Endothelial cell (in vitro differentiated cells): ENCODE measurements at places on chromosomes 5 and 9. TPM values are rescaled to one million over a fixed set of nuclear protein-coding genes. Genes with fewer than 3 reads are reported as not detected.

The RFESD gene
- total RNA-seq, result 0.97 TPM

The DEPDC1B gene
- total RNA-seq, result 6.4 TPM

The TXNDC8 gene
- not detected for total RNA-seq

The TMEM8B gene
- 9.0 TPM for total RNA-seq

The RAB14 gene
- 81.6 TPM for total RNA-seq

The PKN3 gene
- total RNA-seq, result 14.7 TPM

The PCDHGB7 gene
- total RNA-seq, result 45.2 TPM

The HRH2 gene
- total RNA-seq, result 0.41 TPM

The LCN15 gene
- total RNA-seq, result 0.49 TPM

The MOB3B gene
- total RNA-seq, result 6.4 TPM

The INSL6 gene
- not detected for total RNA-seq
